Stimulated activated CD8-positive, alpha-beta memory T cell treated with anti-CD3 and anti-CD28 coated beads, Interleukin-4, amount 100 ng/mL, for 24 hours (primary cell): ENCODE measurements at places on chromosomes 11 and 22.

GRCh38 chr11:8089791-8090510, 8.9 kb downstream of the TUB start:
- DNase-seq = no peak

- no peak for DNase-seq
These were observed 1.6 kb upstream of the IFITM1 start for GRCh38 chr11:312092-312816.

DNA sequence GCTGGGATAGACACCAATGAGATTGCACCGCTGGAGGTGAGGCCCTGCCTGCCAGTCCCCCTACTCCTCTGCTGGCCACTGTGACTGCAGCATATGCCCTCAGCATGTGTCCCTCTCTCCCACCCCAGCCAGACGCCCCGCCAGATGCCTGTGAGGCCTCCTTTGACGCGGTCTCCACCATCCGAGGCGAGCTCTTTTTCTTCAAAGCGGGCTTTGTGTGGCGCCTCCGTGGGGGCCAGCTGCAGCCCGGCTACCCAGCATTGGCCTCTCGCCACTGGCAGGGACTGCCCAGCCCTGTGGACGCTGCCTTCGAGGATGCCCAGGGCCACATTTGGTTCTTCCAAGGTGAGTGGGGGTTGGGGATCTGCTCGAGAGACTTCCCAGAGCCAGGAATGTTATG, 5.7 kb upstream of the SMARCB1 start:
- no peak for DNase-seq

DNA sequence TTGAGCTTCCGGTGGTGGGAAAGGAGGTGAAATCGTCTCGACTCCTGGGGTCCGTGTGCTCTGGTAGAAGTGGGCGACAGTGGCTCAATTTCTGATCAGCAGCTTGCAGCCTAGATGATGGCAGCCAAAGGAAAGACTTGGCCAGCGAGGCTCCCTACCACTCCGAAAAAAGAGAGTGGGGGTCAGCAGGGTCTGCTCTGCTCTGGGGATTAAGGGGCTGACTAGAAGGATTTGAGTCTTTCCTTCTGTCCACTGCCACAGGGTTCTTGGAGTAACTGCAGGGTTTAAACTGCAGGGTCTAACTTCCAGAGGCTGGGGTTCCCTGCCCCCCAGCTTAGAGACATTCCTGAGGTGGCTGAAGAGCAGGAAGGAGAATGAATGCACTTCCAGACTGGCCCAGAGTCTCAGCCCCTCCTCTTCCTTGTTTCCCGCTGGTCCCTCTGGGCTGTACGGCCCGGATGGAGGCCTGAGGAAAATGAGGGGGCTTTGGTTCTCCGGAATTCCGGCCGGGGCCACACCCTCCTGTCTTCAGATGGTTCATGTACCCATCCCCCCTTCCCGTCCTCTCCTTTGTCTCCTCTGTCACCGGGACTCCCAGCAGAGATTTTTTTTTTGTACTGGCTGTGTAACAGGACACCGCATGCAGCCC, 907 bp downstream of the SERPINH1 start:
- DNase-seq = no peak

- DNase-seq = no peak
These were observed 426.4 kb upstream of the FAT3 start for GRCh38 chr11:91798240-91798639.

DNA sequence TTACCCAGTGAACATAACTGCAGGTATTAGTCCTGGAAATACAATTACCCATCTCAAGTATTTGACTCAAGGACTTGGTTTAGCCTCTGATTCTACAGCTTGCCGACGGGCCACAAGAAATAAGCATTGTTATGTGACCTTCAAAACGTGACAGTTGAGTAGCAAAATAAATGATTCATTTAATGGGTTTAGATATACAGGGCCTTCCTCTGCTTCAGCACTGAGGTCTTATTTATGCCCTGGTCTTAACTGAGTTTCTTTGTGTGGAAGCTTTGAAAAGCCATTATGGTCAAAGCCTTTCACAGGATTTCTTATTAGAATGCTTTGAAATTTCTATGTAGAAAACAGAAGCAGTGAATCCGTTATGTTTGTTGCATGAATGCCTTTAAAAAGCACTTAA, 899.2 kb upstream of the API5 start:
- no peak for DNase-seq

- DNase-seq = no peak
These were observed 22.9 kb upstream of the ASPHD2 start for GRCh38 chr22:26406118-26406517.

GRCh38 chr11:128941110-128941509, 1.6 kb downstream of the TP53AIP1 start:
- DNase-seq = no peak

- DNase-seq = no peak
These were observed 11.7 kb downstream of the CAPRIN1 start for GRCh38 chr11:34063061-34063795.

DNA sequence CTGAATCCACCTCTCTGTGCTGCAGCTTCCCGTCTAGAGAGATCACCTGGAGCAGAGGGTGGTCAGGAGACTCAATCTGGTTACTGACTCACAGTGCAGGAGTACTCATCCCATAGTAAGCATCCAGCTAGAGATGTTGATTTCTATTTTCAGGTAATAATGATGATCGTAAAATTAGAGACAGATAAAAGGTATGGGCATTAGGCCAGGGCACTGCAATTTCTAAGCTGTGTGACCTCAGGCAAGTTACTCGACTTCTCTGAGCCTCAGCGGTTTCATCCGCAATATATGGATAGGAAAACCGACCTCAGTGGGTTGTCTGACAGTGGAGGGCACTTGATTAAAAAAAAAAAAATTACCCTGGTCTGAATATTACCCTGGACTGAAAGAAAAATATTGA, 13.8 kb upstream of the SAMM50 start:
- no peak for DNase-seq

- no peak for DNase-seq
These were observed 57.6 kb downstream of the IGLL5 start for GRCh38 chr22:22945195-22945594.

DNA sequence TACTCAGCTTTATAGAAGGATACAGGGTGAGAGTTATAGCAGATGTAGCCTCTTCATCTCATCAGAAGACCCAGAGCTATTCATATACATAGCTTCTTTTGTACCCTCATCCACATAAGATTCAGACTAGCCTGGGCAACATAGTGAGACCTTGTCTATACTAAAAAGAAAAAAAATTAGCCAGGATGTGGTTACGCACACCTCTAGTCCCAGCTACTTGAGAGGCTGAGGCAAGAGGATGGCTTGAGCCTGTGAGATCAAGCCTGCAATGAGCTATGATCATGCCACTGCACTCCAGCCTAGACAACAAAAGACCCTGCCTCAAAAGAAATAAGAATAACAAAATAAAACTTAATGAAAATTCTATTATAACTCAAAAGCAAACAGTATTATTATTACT, 36.7 kb upstream of the B3GNT6 start:
- no peak for DNase-seq

DNA sequence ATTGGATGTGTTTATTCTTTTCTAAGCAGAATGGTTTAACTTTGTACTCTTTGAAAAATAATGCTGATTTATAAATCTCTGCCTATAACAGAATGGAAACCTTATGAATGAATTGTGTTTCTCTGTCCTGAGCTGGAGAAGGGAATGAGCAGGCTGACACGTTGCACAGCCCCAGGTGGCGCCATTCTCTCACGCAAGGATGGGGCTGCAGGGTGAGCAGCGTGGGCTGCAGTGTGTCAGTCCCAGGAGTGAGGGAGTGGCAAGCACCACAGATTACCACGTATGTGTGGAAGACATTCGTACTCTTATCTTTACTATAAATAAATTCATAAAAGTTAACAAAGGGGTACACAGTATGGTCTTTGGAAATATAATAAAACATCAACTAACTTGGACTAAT, 33.4 kb downstream of the FDX1 start:
- peak; percentile 10 for DNase-seq

DNA sequence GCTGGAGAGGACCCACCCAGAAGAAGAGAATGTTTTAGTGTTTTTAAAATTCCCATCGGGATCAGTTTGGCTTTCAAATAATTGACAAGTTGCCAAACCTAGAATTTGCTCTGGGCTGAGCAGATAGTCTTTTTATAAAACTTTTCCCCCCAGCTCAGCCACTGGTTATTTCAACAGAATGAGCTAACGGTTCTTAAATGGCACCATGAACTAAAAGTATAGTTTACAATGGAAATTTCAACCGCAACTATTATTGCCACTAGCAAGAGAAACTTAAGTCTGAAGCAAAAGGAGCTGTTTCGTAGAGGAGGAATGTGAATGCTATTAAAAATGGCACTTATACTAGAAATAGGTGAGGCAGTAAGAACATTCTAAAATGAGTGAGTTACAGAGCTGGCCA, 3.4 kb downstream of the DKK3 start:
- DNase-seq = no peak

GRCh38 chr11:95891423-95892170, 32.3 kb downstream of the MTMR2 start:
- DNase-seq = no peak

DNA sequence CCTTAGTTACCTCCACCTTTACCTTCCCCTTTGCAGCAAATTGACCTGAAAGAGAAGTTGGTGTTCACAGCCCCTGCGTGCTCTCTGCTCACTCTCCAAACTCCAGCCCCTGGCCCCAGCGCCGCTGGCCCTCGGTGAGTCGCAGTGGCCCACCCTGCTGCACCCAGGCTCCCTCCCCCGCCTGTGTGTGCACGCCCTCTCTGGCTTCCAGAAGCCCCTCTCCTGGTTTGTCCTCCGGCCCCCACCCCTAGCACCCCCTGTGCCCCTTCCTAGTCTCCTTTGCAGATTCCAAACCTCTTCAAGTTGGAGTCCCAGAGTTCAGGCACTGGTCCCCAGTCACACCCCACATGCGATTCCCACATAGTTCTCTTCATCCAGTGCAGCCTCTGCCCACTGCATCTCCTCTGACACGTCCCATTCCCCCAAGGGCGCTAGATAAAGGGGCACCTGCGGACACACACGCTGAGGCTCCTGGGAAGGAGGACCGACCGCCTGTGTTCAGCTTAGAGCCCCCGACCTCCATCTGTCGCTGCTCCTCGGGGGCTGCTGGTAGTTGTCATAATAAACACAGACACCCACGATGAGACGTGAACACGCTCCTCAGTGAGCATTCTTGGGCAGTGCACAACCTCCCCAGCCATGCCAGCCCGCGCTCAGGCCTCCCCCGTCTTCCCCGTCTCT, 1.5 kb upstream of the PHRF1 start:
- DNase-seq = no peak

GRCh38 chr22:36387959-36388726, at the start of gene MYH9:
Gene MYH9 (minus strand): TSS chr22:36387967. CDS start chr22:36349236, 38,731 bp downstream.
- peak; percentile 98 for DNase-seq

DNA sequence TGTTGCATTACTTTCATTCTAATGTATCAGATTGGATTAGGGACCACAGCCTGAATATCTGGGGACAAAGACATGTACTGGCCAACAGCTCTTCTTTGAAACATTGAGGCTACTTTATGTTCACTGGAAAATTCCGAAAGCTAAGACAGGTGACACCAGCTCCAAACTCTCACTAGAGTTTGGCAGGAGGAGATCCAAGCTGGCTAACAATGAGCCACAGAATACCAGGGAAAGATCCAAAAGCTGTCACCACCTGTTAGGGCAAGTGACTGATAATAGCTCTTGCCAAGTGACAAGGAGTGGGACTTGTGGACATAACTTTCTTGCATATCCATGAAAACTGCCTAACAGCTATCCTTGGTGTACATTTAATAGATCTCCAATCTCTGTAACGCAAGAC, 333.3 kb downstream of the TTC28 start:
- DNase-seq = no peak

GRCh38 chr11:13235895-13236294, 41.7 kb upstream of the BMAL1 start:
- no peak for DNase-seq

DNA sequence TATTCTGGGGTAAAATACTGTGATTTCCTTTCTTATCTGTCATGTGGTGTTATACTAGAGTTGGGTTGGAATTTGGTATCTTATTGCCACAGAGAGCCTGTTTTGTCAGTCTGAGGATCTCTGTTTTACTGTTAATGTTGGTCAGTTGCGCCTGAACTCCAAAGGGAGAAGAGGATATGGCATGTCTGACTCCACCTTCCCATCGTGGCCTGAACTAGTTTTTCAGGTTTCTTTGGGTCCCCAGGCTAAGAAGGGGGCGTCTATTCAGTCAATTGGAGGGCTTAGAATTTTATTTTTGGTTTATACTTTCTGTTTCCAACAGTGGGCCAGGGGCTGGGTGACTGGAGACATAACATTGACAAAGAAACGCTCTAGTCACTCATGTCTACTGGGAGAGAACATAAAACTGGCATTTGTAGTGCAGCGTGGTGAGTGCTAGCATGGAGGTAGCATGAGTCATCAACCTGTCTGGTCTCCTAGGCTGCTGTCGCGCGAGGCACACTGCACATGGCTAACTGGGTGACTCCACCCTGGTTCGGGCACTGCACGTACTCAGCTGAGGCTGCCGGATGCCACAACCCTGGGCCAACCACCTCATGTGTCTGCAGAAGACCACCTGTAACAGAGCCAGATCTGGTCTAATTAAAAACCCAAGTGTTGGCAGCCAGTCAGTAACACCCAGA, 120.1 kb upstream of the OR9Q1 start:
- DNase-seq = no peak

DNA sequence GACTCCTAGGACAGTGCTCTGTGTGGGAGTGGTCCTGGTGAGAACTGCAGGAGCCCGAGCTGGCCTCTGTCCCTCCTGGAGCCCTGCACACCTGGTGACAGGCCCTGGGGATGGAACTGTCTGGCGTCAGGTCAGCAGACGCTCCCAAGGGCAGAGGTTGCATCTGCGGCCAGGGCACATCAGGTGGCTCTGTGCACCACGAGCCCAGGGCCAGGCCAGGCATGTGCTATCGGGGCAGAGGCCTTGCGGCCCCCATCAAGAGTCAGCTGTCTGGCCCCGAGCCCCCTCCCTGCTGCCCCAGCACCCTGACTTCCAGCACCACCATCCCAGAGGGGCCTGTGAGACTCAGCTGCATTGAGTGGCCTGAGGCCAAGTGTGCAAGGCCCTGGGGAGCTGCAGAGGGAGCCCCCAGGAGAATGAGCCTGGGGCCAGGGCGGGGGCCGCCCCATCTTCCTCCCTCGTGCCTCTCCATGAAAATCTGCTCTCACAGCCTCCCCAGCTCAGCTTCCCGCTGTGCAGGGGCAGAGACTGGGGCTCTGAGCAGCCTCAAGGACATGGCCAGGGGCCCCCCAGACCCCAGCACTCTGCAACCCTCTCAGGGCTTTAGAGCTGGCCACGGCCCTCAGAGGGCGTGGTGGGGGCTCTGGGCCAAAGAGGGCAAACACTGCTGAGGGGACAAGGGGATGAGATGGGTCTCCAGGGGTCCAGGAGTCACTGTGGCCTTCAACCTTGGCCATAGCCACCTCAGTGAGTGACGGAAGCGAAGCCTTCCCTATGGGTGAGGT, 56.4 kb downstream of the RTL6 start:
- DNase-seq = no peak

DNA sequence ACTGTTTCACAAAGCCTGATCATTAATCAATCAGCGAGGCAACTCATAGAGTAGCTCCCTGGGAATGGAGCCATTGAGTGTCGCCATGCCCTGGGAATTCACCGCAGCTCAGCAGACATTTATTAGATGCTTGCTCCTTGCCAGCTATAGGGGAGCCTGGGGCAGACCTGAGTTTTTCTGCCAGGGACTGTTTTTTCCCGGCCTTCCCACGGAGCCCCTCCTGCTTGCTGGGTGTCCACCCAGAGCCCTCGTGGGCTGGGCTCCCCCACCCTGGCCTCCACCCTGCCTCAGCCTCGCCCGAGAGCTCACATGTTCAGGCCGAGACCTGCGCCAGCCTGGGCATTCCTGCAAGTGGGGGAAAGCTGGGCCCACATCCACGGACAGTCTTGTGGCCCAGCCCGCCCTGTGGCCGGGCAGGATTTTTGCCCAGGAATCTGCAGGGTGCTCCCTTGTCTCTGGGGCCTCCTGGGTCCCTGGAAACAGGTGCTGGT, 64.9 kb downstream of the SMIM38 start:
- DNase-seq = no peak
